ENCODE measurements at places on chromosomes 6 and 20.

GRCh38 chr6:33018904-33019303, 9.5 kb upstream of the HLA-DOA start:
- no peak for DNase-seq

DNA sequence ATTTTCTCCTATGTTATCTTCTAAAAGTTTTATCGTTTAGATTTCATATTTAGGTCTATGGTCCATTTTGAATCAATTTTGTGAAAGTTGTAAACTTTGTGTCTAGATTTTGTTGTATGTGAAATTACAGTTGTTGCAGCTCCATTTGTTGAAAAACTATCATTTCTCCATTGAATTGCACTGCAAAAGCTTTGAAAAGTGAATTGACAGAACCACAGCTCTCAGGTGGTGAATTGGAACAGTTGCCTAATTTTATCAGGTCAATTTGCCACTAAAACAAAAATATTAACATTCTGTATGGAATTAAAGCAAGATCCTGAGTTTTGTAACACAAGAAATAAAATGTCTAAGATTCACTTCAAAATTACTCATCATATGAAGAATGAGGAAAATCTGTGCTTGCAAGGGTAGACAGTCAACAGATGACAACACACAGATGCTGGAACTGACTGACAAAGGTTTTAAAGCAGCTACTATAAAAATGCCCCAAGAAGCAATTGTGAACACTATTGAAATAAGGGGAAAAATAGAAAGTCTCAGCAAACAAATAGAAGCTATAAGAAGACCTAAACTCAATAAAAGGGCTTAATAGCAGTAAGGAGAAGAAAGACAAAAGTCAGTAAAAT, 346.7 kb downstream of the PAX1 start:
- DNase-seq, result no peak

GRCh38 chr6:39260456-39260855, 31.2 kb upstream of the KCNK5 start:
- DNase-seq, result no peak

DNA sequence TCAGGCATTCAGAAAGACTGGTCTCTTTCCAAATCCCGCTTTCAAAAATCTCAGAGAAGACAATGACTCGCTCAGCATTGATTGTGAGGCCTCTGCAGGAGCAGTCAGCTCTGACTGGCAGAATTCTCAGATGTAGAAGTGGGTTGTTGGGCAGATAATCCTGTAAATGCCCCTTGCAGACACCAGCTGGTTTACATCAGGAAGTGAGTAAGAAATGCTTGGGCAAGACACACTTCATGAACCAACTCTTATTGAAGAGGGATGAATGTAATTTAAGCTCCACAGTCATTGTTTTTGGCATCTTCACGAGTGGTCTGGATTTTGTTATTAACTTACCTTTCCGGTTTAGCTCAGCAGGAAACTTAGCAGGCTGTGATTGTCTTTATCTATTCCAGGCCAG, 166.6 kb downstream of the PLCB4 start:
- no peak for DNase-seq

DNA sequence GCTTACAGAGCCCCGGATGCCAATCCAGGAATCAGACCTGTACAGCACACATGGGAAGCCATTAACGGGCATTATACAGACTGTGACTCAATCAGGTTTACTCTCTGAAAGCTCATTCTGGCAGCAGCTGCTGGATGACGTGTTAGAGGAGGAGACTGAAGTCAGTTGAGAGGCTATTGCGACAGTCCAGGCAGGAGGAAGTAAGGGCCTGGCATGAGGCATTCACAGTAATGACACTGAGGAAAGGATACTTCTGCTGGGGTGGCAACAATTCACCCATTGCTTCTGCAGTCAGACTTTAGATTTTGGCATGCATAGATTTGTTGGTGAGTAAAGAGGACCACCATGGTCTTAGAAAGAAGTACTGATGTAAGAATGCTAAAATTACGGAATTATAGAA, 151.0 kb upstream of the HEY2 start:
- DNase-seq, result no peak

- no peak for DNase-seq
Observed at GRCh38 chr6:85468326-85468725, 18.4 kb downstream of the NT5E start.

GRCh38 chr6:54308986-54309315, 710 bp downstream of the TINAG start:
- no peak for DNase-seq

DNA sequence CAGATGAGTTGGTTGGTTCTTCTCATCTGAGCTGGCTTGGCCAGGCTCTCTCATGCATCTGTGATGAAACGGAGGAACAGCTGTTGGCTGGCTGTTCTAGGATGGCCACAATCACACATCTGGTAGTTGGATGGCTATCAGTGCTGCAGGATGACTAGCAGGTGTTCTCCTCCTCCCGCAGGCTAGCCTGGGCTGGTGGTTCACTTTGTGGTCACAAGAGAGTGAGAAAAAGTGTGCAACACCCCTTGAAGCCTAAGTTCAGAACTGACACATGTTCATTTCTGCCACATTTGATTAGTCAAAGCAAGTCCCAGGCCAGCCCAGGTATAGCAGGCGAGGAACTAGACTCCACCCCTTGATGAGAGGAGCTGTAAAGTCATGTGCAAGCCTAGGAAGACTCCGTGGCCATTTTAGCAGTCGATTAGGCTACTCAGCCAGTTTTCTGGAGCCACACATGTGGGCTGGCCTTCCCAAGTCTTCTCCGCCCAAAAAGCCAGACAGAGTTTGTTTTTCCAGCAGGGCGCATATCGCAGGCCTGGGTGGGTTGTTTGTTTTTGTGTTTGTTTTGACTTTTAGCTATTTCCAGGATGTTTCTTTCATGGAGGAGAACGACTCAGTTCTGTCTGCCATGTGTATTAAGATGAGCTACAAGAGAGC, 120.8 kb downstream of the ISM1 start:
- DNase-seq, result no peak

GRCh38 chr20:37333848-37334318, 12.1 kb upstream of the SRC start:
- DNase-seq, result no peak

GRCh38 chr6:79223611-79224404, 10.7 kb downstream of the HMGN3 start:
- no peak for DNase-seq

DNA sequence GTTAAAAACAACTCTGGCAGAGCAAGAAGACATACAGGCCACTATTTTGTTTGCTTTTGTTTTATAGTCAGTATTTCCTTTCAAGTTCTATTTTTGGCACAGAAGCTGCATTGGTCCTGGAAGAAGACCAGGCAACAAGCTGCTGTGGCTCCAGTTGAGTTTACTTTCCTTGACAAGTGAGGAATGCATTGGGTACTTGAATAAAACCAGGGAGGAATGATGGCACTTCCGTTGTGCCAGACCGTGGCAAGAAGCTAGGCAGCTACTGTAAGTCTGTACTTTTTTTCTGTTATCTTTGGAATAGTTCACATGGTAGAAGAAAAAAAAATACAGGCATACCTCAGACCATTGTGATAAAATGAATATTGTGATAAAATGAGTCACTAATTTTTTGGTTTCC, 66.3 kb downstream of the NCOA3 start:
- DNase-seq, result no peak

- DNase-seq, result no peak
Observed at GRCh38 chr6:13761361-13762036, 49.9 kb upstream of the RANBP9 start.

DNA sequence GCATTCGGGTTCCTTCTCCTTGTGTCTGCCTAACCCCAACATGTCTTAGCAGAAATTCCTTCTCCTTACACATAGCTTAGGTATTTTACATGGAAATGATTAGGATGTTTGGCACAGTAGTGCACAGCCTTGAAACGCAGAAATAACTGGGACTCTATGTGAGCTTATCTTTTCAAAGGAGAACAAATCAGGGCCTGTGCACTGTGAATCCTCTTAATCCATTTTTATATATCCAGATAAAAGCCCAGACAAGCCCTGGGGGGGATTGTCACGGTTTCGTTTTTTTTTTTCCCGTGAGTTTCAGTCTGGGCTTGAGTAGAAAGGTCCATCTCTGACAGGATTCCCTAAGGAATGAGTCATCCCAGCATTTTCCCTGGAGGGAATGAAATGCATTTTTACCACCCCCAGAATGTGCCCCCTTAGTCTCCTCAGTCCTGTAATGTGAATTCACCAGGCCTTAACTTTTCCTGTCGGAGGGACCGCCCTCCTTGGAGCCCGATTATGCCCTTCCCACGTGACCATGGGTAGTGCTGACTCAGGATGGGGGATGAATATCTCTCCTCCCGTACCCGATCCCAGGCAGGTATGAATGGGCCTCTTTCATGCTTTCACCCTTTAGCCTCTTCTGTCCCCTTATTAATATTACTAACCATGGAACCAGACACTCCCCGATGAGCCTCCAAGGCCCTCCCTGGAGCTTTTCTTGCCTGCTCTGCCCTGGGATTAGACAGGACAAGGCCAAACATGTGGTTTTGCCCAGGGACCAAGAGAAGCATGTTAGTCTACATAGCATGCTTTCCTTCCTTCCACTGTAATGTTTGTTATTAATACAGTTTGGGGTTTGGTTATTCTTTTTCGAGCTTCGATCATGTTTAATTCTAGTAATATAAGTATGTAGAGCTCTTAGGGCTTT, 23.9 kb upstream of the NAA20 start:
- DNase-seq, result no peak

GRCh38 chr6:101083533-101084175, 202.5 kb upstream of the ASCC3 start:
- no peak for DNase-seq

GRCh38 chr6:107495196-107495643, 5.3 kb downstream of the SOBP start:
- no peak for DNase-seq

- DNase-seq, result no peak
Observed at GRCh38 chr6:221531-222349, 70.5 kb upstream of the DUSP22 start.

DNA sequence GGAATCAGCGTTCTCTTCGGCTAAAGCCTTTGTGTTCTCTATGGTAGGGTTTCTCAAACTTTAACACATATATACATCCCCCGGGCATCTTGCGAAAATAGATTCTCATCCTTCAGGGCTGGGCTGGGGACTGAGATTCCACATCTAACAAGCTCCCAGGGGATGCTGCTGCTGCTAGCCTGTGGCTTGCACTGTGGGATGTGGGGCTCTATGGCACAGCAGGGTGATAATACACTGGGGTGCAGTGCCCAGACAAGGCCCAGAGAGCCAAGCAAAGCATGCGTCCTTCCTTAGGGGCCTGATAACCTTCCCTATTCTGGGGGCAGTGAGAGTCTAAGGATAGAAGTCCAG, 102.0 kb downstream of the LAMP5 start:
- no peak for DNase-seq

- DNase-seq, result no peak
Observed at GRCh38 chr20:59977086-59977485, 18.9 kb downstream of the CDH26 start.

DNA sequence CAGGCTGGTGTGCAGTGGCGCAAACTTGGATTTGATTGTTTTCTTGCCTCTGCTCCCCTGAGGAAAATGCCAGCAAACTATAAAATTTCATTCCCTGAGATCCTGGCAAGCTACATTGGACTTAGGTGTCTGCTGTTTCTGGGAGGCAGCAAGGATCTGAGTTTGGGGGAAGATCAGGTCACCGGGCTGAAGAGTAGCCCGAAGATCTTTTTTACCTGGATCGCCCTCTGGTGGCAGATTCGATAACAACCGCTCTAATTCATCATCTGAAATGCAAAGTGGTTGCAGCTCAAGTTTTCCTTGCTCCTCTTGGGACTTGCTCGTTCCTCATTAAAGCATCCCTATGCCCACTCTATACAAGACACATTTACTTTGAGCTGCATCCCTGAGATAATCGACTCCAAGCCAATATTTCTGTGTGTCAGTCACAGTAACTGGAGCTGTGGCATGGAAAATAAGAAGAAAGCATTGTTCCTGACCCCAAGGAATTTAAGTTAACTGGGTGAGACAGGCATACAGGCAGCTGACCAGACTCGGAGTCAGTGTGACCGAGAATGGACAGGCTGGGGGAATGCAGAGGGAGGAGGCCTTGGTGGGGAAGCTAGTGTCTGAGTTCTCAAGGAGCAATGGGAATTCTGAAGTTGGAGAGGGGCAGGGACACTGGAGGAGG, 131.8 kb upstream of the PROKR2 start:
- DNase-seq, result peak; percentile 22

DNA sequence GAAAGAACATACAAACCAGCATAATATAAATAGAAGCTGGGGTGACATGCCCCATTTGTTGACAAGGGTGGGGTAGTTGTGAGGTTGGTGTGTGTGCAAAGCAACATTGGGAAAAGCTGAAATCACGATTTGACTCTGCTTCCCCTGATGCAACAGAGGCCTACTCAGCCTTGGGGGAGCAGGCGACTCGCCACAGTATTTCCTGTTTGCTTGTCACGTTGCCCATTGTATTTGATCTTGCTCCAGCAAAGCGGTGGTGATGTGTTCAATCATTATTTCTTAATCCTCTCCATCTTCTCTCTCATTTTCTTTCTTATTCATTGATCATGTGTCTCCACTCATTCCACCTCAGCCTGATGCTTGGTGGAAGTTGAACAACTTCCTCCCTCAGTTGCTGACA, 165.8 kb upstream of the CITED2 start:
- peak; percentile 57 for DNase-seq

Measured in CD8-positive, alpha-beta memory T cell (primary cell).